ENCODE measurements at places on chromosomes 2 and 18.

DNA sequence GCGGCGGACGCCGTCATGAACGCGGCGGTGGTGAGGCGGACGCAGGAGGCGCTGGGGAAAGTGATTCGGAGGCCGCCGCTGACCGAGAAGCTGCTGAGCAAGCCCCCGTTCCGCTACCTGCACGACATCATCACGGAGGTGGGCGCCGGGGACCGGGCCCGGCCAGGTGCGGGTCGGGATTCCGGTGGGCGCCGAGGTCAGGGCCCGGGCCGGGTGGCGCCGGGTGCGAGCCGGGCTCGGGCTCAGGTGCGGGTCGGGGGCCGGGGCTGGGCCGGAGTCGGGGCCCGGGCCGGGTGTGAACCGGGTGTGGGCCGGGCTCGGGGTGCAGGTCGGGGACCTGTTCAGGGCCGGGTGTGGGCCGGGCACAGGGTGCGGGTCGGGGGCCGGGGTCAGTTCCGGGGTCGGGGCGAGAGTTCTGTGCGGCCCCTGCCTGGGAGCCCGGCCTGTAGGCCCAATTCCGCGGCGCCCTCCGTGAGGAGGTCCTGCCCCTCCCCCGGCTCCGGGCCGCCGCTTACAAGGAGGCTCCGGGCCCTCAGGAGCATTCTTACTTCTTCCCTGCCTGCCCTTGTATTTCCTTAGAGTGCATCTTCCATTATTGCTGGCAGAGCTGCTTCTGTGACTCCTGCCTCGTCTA is 447 bp downstream of the TRAF3IP1 start:
- DNase-seq = no peak

DNA sequence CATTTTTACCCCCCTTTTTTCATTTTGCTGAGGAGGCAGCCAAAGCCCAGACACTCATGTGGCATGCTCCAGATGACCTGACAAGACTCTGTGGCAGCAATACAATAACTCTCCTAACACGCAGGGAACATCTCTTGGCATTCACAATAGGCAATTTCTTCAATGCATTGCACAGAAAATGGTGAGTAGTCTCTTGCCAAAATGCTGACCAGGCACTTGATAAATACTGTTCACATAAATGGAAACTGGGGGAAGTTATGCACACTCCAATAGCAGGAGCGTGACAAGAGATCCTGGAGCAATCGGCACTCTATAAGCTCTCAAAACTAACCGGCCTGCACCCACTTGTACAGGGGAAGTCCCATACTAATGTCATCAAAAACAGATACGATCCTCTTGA is 66.3 kb downstream of the NBAS start:
- no peak for DNase-seq

DNA sequence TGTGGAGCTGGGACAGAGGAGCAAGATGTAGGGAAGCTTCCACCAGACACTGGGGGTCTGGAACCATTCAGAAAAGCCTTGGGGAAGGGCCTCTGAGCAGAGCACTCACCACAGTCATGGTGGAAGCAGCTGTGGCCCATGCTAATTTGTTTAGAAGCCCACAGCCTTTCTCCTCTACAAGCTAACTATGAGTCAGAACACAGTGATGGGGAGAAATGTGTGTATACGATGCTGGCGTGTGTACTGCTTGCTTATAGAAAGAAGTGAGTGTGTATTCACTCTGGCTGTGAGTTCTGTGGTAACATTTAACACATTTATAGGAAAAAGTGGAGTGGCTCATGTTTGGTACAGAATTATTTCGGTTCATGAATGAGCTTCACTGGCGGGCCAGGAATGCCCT is 157.0 kb upstream of the ACAA2 start:
- no peak for DNase-seq

DNA sequence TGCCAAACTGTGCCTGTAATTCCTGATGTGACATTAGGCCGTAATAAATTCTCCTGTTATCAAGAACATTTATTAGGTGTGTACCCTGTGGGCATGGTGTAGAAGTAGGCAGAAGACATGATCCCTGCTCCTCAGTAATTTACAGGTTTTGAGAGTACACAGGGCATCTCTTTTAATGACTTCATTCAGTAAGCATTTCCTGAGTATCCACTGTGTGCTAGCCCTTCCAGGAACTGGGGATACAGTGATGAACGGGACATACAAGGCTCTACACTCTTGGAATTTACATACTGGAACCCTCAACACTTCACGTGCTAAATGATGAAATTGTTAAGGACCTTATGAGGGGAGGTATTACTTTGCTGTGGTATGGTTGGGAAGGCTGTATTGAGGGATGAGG is 30.2 kb downstream of the DIS3L2 start:
- no peak for DNase-seq

DNA sequence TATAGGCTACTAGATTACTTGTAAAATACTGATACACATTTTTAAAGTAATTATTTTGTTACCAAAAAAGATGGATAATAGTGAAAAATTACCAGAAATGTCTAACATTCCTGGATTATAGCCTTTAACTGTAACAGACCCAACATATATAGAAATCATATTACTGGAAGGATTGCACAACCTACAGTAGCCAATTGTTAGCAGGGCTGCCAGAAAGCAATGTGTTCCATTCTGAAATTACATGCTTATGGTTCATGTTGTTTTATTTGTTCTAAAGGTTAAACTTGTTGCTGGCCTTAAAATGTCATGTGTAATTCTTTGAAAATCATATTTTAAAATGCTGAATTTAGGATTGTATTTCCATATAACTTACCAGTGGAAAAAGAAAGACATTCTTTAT is 793.6 kb upstream of the ACVR2A start:
- no peak for DNase-seq

DNA sequence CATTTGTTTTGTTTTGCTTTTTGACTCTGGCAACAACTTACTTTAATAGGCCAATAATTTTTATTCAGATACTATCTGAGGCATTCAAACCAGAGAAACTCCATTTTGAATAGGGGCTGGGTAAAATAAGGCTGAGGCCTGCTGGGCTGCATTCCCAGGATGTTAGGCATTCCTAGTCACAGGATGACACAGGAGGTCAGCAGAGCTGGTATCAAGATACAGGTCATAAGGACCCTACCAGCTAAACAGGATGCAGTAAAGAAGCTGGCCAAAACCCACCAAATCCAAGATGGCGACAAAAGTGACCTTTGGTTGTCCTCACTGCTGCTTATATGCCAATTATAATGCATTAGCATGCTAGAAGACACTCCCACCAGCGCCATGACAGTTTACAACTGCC is 102.2 kb upstream of the XPO1 start:
- no peak for DNase-seq

Data from stimulated activated CD8-positive, alpha-beta memory T cell treated with anti-CD3 and anti-CD28 coated beads, Interleukin-4, amount 100 ng/mL, for 1 hour (primary cell).